ENCODE measurements at places on chromosomes 2 and 18. TPM values are rescaled to one million over a fixed set of nuclear protein-coding genes. Genes with fewer than 3 reads are reported as not detected.

Gene ELAC1
- 7.4 TPM for total RNA-seq

Gene CDK15
- 18.3 TPM for total RNA-seq

Gene SPAST
- total RNA-seq = 11.4 TPM

Gene MATN3
- 3.9 TPM for total RNA-seq

Gene SLC4A5
- total RNA-seq = under 0.01 TPM

Gene DPYSL5
- total RNA-seq = not detected

Gene DIPK1C
- not detected for total RNA-seq

Gene SCYGR3
- total RNA-seq = not detected

Gene SGO2
- 23.2 TPM for total RNA-seq

Gene NABP1
- 18.0 TPM for total RNA-seq

Data from bronchus fibroblast of lung (primary cell).